ENCODE measurements at places on chromosomes 7 and 10.

DNA sequence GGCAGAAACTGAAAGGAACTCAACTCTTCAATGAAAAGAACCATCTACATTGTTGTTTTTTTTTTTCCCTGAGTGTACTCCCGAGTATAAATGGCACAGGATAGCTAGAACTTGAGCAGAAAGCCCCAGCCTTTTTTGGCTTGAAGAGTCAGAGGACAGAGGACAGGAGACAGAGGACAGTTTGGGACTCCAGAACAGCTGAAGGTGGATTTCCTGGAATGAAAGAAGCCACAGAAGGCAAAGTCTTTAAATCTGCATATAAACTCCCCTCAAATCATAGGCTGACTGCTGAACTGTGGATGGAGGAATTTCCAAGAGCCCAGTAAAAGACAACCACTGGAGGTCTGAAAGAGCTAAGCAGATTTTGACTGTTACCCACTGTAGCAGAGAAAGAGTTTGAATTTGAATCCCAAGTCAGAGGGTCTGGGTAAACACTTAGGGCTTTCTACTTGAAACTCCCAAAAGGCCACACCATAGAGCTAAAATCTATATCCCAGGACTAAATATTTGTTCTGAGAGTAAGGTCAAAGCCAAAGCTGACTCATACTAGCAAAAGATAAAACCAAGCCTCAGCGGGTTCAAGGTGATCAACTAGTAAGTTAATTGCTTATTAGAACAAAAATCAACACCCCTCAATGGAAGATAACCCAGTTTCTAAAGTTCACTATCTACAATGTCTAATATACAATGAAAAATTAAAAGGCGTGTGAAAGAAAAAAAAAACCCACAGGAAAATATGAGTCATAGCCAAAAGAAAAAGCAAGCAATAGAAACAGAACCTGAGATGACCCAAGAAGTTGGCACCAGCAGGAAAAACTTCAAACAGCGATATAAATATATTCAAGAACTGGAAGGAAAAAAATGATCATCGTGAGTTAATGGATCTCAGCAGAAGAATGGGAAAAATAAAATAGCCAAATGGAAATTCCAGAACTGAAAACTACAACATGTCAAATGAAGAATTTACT lies 1.8 kb upstream of the OPN1SW start:
- no peak for DNase-seq

- DNase-seq: no peak
These were observed 23.5 kb upstream of the EIF5AL1 start for GRCh38 chr10:79488870-79489269.

DNA sequence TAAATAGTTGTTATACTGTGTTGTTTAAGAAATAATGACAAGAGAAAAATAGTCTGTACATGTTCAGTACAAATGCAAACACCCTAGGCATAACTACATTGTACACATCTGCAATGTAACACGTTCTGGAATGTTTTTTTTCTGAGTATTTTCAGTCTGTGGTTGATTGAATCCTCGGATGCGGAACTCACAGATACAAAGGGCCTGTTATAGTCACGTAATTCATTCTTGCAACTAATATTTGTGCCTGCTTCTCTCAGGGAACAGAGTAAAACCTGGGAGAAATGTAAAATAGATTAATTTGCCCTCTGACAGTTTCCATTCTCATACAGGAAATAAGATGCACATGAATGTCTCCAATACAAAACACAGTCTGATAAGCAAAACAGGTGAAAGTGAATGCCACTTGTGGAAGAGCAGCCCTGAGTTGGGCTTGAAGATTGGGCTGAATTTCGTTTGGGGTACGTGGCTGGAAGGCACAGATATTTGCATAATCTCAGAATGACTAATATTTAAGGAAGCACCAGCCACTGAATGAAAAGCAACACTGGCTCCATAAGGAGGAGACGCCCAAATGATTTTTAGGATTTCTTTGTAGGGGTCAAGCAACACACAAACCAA lies 19.1 kb downstream of the DENND2A start:
- DNase-seq: no peak

DNA sequence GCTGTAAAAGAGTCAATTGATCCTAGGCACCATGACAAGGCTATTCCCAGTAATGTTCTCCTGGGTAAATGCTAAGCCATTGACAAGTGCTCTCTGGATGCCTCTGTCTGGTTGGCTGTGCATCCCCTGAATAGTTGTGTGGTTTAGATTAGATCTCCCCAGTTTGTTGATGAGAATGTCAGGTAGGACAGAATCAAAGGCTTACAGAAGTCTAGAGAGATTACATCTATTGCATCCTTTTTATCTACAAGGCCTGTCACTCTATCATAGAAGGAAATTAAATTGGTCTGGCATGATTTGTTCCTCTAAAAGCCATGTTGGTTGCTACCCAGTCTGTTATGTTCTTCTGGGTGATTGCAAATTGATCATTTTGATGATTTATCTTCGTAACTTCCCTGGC lies 548.3 kb downstream of the GATA3 start:
- DNase-seq: no peak

Data from HL-60 (cell line).